ENCODE measurements at places on chromosomes 4 and X.

DNA sequence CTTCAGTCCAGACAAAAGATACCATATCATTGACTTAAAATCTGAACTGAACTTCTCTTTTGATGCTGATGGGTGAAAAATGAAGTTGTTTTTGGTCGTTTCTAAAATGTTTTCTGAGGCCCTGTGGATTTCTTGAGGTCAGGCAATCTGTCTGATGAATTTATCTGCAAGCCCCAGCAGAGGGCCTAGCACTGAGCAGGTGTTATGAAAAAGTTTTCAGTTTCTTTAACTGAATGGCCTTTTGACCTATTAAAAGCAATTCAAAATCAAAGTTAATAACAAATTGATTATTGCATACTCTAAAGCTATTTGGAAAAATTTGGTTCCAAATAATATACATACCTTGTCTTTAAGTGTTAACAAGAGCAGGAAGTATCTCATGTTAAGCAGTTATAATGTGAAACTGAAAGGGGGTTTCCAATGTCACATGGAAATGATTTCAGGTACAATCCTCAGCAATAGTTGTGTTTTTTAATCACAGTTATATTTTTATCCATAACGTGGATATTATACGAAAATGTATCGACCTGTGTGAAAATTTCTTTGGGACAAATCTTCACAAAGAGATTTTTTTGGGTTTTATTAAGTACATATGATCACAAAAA lies 285.0 kb downstream of the SPANXN1 start:
- DNase-seq = no peak

DNA sequence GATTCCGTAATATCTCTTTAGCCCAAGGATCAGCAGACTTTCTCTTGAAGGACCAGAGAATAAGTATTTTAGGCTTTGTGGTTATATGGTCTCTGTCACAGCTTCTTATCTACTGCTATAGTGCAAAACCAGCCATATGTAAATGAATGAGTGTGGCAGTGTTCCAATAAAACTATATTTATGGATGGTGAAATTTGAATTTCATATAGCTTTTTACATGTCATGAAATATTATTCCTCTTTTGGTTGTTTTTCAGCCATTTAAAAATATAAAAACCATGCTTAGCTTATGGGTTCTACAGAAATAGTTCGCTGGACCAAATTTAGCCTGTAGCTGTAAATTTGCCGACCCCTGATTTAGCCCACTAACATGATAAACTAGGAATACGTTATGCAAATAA lies 18.0 kb upstream of the MSMO1 start:
- no peak for DNase-seq

DNA sequence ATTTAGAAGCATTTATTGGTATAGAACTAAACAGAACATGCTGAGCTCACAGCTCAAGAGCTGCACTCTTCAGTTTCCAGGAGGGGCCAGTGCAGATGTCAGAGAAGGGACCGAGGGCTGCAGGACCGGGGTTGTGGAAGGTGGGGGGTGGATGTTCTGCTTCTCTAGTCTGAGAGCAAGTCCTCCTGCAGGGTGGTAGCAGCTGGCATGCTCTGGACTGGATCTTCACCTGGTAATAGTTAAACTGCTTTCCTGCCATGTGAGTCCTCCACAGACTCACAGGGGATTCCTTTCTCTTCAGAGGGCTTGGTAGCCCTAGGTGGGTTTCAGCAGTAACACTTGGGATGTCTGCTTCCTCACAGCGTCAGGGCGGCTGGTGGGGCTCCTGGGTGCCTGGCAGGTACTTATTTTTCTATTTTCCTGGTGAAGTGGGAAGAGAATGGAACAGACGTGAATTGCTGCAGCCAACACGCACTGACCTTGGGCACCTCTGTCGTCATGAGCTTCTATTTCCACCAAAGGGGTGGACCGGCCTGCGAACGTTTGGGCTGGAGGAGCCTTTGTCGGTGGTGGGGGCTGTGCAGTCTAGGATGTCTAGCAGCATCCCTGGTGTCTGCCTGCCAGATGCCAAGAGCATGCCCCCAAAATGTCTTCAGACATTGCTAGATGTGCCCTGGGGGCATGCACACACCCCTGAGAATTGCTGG lies 2.5 kb downstream of the MAEA start:
- DNase-seq = no peak

DNA sequence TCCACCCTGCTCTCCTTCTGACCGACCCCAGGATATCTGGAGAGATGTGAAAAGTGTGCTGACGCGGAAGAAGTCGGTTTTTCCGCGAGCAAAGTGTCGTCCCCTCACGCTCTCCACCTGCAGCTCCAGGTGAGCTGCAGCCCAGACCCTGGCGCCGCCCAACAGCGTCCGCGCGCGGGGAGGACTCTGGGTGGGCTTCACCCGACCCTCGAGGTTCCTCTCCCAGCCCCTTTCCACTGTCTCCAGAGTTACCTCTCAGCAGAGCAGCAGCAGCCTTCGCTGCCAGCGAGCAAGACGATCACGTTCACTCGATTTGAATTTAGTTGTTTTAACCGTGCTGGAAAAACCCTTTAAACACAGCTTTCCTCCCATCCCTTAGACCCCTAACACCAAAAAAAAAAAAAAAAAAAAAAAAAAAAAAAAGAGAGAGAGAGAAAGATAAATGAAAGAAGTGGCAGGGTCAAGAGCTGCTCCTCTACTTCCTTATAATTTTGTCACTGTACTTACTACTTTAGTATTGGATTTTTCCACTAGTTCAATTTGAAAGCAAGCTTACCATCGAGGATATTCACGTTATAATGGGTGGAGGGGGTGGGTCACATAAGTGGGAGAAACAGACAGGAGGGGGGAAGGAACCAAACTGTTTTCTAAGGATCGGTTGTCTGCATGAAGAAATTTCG lies 758 bp upstream of the NR3C2 start:
- no peak for DNase-seq

DNA sequence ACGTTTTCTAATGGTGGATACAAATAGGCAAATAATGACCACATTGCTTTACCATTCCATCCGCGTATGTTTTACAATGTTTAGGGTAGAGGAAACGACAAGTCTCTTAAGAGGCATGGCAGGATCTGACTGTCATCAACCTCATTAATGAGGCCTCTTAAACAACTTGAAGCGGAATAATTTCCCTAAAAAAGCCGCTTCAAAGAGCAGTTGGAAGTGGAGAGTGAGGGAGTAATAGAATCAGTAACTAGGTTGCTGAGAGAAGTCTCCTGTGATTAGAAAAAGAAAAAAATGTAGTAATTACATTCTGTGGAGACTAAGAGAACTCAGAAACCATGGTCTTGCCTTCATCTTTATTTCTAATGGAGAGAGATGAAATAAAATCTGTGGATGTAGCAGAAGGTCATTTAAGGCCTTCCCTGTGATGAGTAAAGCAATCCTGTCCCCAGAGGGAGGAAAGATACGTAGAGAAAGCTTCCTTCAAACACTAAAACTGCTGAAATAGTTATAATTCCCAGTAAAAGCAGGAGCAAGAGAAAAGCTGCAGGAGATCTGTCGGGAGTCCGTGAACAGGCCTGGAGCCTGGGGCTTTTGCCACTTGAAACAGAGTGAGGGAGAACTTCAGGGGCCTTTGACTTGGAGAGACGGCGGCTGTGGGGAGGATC lies 11.1 kb upstream of the SEPSECS start:
- no peak for DNase-seq

DNA sequence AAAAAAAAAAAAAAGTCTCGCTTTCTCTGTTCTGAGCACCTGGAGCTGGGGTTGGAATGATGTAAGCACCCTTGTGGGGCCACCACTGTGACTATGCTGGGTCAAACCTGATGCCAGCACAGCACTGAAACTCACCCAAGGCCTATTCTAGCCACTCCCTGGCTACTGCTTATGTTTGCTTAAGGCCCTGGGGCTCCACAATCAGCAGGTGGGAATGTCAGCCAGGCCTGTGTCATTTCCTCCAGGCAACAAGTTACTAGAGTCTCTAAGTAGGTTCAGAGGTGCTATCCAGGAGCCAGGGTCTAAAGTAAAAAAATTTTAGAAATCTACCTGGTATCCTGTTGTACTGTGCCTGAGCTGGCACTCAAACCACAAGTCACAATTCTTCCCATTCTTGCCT lies 1306.8 kb downstream of the STIM2 start:
- no peak for DNase-seq

DNA sequence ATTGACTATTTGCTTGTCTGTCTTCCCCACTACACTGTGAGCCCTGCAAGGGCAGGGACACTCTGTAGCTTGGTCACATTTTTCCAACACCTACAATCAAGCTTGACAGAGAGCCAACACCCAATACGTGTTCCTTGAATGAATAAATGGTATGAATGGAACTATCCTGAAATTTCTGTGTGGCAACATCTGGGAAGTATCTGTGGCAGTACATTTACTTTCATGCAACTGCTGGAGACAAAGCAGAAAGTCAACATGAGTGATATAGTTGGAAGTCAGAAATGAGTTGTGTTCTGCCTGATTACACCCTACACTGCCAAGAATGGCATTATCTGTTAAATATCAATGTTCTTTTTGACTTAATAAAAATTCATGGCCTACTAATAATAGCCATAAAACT lies 343.5 kb upstream of the F9 start:
- DNase-seq = no peak

GRCh38 chr4:117512414-117512813 lies 427.0 kb upstream of the TRAM1L1 start:
- DNase-seq = no peak

- DNase-seq = no peak
Observed at GRCh38 chrX:123172869-123173268, 11.2 kb upstream of the GRIA3 start.

DNA sequence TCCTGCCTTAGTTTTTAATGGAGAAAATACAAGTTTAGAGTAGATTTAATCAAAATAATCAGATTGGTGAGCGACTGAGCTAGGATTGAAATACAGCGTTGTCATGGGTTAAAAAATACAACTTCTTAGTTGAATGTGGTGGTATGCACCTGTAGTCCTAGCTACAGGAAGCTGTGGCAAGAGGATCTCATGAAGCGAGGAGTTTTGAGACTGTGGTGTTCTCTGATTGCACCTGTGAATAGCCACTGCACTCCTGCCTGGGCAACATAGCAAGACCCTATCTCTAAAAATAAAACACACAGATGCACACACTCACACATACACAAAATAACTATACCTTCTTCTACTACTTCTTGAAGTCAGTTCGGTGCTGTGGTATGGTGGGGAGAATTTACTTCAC lies 19.8 kb upstream of the GBA3 start:
- DNase-seq = no peak

- no peak for DNase-seq
Observed at GRCh38 chr4:175066923-175067627, 148.9 kb downstream of the ADAM29 start.

- no peak for DNase-seq
Observed at GRCh38 chrX:46561824-46562657, 11.5 kb upstream of the CHST7 start.

- DNase-seq = no peak
Observed at GRCh38 chr4:155629956-155630355, 36.7 kb upstream of the GUCY1A1 start.

- DNase-seq = no peak
Observed at GRCh38 chr4:10740891-10741620, 56.5 kb upstream of the CLNK start.

DNA sequence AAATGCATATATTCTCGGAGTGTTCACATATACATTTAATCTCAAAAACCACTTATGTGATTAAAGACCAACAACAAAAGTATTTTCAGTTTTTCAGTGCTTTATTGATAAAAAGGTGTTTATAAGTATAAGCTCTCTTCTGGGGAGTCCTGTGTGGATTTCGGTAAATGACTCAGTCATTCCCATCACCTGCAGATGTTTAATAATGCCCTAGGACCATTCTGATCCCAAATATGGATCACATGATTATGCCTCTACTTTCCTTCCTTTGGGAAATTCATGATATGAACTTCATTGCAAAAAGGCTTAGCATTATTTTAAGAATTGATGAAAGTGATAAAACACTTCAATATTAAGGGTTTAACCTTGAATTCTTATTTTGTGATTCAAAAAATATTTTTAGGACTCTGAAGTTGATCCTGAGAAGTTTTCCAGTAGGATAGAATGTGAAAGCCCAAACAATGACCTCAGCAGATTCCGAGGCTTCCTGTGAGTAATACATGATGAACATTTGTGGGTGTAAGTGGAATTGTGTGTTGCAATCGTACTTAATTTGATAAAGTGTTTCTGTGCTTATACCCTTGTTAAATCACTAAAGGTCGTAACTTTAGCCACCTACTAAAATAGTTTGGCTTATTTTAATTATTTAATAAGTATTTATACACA lies 40.2 kb downstream of the ATP10D start:
- no peak for DNase-seq

- DNase-seq = no peak
Observed at GRCh38 chr4:6749340-6750171, 33.0 kb upstream of the KIAA0232 start.

- DNase-seq = no peak
Observed at GRCh38 chr4:52891743-52892142, 29.6 kb downstream of the RASL11B start.

DNA sequence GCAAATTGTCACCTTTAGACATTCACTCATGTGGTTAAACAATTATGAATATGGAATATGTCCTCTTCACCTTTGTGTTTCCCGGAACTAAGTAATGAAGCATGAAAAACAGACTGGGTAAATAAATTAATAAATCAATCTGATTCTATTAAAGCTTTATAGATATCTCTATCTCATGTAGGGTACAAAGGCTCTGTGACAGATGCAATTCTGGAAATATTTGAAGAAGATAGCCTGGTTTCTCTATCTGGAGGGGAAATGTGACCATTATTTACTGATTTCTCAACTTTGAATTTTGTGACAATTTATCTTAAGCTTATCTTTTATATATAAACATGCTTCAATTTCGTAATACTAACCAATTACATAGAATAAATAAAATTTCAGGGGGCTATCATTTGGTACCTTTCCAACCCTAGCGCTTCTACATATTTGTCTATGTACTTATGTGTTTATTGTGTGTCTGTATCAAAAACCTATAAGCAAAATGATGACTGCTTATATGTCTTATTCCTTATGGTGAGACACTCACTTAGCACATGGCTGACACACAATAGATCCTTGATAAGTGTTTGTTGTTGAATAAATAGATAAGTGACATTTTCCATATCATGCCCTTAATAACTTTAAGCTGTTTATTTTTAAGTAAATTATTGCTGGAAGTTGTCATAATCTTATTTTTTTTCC lies 9.9 kb downstream of the CTSO start:
- no peak for DNase-seq

DNA sequence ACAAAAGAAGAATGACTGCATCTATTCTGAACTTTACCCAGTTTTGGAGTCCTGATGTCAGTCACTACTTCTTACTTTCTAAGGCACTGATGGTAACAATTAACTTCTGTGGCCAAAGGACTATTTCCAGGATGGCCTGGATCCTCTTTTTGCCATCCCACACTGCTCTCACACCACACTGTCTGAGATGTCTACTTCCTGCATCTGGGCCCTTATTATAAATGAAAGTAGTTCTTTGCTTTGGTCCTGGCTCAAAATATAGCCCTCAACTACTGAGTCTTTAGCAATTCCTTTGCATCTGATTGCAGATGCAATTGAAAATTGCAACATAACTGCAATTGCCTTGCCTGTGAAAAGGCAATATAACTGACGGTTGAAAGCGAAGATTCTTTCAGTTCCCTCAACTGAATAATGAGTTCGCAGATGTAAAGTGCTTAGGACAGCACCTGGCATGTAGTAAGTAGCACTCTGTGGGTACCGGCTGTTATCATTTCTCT lies 44.2 kb downstream of the COQ2 start:
- no peak for DNase-seq

GRCh38 chrX:3532581-3533085 lies 180.8 kb downstream of the PRKX start:
- no peak for DNase-seq

Data from endothelial cell (in vitro differentiated cells).